ENCODE measurements at places on chromosomes 2 and 18.

- DNase-seq, result no peak
Observed at GRCh38 chr2:216786676-216787075, 73.2 kb downstream of the TNP1 start.

- no peak for DNase-seq
Observed at GRCh38 chr2:159546716-159547430, 69.5 kb downstream of the BAZ2B start.

DNA sequence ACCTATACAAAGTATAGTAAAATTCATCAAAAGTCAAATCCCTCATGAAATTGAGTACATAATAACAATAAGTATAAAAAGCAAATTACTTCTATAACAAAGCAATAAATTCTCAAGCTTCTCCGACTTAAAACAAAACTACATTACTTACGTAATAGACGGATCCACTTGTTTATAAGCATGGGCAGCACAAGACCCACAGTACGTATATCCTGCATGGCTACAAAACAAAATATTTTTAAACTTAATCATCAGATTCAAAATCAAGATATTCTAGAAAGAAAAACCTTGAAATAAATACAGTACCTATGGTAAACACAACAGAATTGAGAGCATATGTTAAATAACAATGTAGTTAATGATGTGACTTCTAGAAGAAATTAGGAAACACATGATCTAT is 78.9 kb downstream of the MEMO1 start:
- no peak for DNase-seq

- no peak for DNase-seq
Observed at GRCh38 chr2:241768251-241768711, 8.3 kb upstream of the GAL3ST2 start.

DNA sequence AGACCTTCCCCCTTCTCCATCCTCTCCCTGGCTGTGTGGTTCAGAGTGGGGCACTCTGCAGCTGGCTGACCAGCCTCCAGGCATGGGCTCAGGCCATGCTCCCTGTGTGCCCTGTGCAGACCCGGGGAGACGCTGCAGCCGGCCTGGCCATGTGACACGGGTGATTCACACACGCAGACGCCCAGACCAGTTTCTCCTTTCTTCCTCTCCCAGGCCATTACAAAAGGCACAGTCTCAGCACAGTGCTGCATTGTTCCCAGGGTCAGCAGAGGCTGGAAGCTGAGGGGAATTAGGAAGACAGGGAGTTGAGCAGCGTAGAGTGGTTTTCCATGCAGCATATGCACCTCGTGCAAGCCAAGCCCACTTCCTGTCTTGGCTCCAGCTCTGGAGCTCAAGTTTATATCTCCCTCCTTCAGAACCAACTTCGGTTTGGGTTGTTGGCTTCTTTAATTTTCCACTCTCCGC is 288.5 kb downstream of the TNS1 start:
- DNase-seq, result no peak

DNA sequence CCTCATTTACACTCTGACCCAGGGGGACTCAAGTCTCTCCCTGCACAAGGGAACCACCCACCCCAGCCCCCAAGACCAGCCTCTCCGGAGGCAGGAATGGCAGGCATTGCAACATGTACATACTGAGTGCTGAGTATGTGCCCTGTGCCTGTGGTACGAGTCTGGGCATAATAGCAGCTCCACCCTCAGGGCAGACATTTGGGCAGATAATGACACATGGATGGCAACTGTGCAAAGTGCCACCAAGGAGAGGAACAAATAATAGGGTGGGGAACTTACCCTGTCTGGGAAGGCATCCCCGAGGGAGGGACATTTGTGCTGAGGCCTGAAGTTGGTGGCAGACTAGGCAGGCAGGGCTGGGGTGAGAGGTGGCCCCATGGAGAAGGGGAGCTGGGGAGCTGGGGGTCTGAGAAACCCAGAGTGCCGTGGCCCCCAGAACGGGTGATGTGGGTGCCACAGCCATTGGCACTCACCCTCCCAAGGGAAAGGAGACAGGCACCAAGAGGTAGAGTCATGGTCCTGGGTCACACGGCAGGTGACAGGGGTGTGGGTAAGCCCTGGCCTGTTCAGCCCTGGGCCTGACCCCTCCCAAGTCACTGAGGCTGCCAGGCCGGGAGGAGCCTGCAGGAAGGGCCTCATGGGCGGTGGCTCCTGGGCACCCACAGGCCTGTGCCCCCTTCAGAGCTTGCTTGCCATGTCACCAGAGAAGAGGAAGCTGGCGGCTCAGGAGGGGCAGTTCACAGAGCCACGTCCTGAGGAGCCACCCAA is 15.7 kb upstream of the GPR17 start:
- DNase-seq, result no peak

GRCh38 chr2:178143481-178143880 is 31.2 kb downstream of the RBM45 start:
- DNase-seq, result no peak

DNA sequence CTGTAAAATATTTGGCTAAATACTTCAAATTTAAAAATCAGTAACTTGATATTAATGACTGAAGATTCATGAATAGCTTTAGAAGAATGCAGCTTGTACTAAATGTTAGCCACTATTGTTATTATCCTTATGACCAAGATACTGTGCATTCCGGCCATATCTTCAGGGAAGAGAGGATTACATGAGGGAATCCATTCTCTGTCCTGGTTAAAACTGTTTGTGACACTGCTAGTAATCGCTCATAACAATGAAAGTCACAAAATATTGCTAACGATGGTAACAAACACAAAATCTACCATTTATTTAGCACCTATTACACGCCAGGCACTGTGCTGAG is 217.7 kb downstream of the PRKCE start:
- no peak for DNase-seq

Data from NCI-H2171 (cell line).